ENCODE measurements at places on chromosomes 4 and X.

DNA sequence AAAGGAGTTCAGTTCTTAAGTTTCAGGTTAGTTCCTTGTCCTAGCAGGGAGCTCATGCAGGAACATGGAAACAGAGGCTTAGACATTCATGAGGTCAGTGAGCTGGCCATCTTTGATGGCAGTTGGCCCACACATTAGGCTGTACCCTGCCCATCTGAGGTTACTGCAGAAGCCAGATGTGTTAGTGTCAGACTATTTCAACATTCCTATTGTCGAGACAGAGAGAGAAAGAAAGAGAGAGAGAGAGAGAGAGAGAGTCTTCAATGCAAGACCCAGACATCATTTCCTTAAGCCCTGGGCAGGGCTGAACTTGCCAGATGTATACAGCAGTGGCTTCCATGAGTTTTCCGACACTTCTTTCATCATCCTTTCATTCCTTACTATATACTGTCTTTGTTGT, 91.3 kb downstream of the PPP1R2C start:
- DNase-seq, result no peak

GRCh38 chr4:129113434-129113833, 17.5 kb downstream of the C4orf33 start:
- no peak for DNase-seq

DNA sequence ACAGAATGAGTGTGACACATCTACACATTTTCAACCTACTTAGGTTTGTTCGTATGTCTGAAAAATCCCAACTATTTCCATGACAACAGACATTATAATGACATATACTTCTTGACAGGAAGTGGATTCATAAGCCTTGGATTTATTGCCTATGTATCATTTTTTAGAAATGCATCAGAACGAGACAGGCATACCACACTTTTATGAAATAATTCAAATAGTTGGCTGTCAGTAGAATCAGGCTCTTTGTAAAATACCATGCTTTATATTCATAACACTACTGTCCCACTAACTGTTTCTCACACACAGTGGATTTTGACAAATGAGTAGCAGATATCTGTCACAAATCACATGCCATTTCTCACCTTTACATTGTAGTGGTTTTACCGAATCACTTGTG, 173.2 kb downstream of the BEND2 start:
- DNase-seq, result no peak

GRCh38 chrX:79592259-79592658, 225.1 kb upstream of the ITM2A start:
- no peak for DNase-seq

- peak; percentile 58 for DNase-seq
Observed at GRCh38 chr4:127965803-127966175, 583 bp downstream of the ABHD18 start.

GRCh38 chr4:153499005-153499404, 32.8 kb downstream of the TMEM131L start:
- no peak for DNase-seq

GRCh38 chr4:84582988-84583875, at the start of gene CDS1:
Gene CDS1 (plus strand): TSS chr4:84583127. CDS start chr4:84583402, 275 bp downstream.
- DNase-seq, result no peak

Data from stimulated activated CD4-positive, alpha-beta T cell treated with anti-CD3 and anti-CD28 coated beads, Interleukin-4, amount 100 ng/mL, for 48 hours (primary cell).